ENCODE measurements at places on chromosomes 6 and 20.

DNA sequence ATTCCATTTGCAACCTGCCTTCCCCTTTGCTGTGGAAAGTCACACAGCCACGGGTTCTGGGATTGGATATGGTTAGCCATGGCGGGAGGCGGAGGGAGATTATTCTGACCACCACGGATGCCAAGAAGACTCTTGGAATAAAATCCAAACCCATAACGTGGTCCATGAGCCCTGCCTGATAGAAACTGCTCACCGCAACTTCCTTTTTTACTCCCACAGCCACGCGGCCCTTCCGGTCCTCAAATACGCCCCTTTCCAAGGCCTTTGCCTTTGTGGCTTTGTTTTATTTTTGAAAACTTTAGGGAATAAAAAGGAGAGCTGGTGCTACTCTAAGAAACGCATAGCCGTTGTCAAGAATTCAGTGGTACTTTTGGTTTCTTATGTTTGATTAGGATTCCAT lies 602.5 kb upstream of the CDH4 start:
- no peak for DNase-seq

- DNase-seq, result no peak
Observed at GRCh38 chr20:5745416-5746030, 4.7 kb upstream of the SHLD1 start.

GRCh38 chr20:58084566-58084965 lies 143.9 kb downstream of the ANKRD60 start:
- no peak for DNase-seq

- DNase-seq, result no peak
Observed at GRCh38 chr6:149728499-149729234, 10.8 kb upstream of the LATS1 start.

GRCh38 chr6:88748141-88748540 lies 215.3 kb downstream of the RNGTT start:
- DNase-seq, result no peak

- DNase-seq, result peak; percentile 60
Observed at GRCh38 chr20:19624221-19624965, 133.7 kb upstream of the RIN2 start.

DNA sequence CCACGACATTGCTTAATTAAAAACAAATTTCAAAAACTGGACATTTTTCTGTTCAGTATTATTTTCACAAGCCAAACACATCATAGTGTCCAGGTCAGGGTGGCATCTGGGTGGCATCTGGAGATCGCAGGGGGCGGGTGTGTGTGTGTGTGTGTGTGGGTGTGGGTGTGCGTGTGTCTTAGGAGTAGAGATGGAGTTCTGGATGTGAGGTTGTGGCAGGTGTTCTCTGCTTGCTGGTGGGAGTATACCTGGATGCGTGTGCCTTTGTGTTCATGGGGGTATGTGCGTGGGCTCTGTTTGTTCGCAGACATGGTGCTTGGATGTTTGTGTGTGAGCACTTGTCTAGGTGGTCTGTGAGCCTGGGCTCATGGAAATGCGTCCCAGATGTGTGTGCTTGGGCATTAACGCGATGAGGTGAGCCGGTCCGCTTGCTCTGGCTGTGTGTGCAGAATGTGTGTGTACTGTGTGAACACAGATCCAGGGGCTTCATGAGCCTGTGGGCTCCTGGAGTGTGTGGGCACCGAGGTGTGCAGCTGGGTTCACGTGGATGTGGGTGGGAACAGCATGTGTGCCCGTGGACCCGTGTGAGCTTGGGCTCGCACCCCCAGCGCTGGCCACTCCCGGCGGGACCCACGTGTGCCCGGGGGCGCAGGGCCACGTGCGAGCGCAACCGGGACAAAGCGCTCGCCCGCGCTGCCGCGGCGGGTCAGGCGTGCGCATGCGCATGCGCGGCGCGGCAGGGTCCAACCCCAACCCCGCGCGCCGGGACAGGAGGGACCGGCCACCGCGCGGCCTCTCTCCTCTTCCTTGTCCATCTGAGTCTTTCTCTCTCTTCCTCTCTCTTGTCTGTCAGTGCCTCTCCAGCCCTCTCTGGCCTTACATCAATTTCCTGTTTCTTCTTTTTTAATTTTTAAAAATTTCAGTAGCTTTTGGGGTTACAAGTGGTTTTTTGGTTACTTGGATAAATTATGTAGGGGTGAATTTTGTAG lies 60.4 kb downstream of the SRC start:
- peak; percentile 65 for DNase-seq

DNA sequence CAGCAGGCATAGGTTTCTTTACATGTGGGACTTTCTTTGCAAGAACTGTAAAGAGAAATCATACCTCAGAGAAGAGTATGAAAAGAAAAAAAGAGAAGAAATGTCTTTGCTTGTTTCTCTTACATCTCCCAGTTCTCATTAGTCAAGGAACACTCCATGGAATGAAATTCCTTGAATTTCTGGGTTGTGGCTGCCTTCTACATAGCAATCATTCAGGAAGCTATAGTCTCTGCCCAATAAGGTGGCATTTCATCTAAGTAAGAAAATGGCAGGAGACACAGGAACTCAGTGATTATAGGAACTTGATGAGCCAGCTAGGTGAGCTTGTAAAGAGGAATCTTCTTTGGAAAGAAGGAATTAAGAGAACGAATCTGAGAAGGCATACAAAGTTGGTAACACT lies 197.0 kb upstream of the FKBP1C start:
- no peak for DNase-seq

GRCh38 chr6:106620931-106621672 lies 8.2 kb downstream of the RTN4IP1 start:
- no peak for DNase-seq

DNA sequence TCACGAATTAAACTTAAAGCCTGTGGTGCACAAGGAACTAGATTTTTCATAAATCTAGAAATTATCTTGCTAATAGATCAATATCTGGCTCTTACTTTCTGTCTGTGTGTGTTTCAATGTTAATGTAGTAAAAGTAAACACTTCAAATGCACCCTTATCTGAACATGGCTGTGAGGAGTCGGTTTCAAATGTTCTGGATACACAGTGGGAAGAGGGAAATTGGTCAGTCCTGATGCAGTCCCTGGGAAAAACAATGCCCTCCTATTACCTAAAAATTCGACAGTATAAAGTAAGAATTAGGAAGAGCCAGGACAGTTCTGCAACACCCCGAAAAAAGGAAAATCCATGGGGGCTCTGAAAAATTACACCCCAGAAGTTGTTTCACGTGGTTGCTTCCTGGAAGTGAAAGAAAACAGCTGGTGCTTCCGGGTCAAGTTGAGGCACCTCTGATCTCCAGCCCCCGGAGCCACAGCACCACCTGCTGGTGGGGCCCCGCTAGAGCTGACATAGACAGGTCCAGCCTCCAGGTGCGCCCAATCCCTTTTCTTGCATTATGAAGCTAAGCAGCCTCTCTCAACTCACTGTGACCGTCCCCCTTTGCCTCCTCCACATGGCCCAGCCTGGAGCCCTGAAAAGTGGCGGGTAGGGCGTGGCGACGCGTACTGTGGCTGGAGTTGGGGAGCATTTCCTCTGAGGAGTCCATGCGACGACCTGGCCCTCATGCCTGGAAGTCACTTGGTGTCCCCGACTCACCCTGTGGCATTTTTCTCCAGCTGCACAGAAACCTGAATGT lies 8.3 kb downstream of the SEMG2 start:
- peak; percentile 32 for DNase-seq

DNA sequence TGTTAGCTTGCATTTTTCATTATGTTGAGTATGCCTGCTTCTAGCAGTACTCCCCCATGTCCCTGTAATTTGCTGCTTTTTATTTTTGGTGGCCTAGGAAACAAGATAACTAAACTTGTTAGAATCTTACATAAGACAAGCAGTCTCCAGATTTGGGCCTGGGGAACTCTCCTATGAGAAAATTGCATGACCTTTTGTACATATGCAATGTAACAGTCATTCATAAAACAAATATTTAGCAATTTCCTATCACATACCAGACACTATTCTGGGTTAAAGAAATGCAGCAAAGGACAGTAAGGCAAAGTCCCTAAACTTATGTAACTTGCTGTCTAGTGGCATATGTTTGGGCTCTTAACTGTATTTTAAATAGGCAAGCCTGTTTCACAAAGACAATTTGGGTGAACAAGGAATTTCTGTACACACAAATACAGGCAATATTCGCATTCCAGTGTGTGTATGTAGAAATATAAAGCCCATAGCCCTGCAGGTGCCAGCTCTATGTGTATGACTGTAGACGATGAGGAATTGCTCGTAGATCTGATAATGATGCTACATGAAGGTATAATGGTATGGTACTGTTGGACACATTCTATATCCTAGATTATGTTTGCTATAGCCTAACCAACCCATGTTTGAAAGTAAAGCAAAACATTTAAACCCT lies 305.2 kb upstream of the CITED2 start:
- DNase-seq, result peak; percentile 72

DNA sequence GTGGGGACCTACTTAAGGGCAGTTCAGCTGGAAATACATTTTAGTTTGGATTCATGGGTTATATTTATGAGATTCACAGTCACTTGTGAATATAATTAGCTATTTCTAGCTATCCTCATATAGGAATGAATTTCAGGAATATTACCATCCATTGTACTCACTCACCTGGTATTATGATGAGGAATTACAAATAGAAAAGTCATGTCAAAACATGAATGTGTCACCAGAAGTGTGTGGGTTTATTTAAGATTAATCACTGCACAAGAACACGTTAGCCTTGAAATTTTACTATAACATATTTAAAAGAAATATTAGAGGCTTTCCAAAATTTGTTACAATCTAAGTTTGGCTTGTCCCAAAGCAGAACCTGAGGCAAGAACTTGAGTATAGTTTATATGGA lies 510.5 kb downstream of the PHF3 start:
- no peak for DNase-seq

- DNase-seq, result no peak
Observed at GRCh38 chr6:111757342-111757741, 115.9 kb downstream of the FYN start.

- no peak for DNase-seq
Observed at GRCh38 chr6:17150096-17150495, 48.2 kb downstream of the STMND1 start.

DNA sequence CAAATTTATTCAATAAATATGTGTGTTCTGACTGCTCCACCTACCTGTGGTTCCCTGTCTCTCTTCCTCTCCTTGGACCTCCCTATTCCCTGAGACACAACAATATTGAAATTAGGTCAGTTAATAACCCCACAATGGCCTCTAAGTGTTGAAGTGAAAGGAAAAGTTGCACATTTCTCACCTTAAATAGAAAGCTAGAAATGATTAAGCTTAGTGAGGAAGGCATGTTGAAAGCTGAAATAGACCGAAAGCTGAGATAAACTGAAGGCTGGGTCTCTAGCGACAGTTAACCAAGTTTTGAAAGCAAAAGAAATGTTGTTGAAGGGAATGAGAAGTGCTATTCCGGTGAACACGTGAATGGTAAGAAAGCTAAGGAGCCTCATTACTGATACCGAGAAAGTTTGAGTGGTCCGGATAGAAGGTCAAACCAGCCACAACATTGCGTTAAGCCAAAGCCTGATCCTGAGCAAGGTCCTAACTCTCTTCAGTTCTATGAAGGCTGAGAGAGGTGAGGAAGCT lies 34.1 kb downstream of the UST start:
- no peak for DNase-seq

- no peak for DNase-seq
Observed at GRCh38 chr6:71199736-71200135, 88.9 kb upstream of the OGFRL1 start.

DNA sequence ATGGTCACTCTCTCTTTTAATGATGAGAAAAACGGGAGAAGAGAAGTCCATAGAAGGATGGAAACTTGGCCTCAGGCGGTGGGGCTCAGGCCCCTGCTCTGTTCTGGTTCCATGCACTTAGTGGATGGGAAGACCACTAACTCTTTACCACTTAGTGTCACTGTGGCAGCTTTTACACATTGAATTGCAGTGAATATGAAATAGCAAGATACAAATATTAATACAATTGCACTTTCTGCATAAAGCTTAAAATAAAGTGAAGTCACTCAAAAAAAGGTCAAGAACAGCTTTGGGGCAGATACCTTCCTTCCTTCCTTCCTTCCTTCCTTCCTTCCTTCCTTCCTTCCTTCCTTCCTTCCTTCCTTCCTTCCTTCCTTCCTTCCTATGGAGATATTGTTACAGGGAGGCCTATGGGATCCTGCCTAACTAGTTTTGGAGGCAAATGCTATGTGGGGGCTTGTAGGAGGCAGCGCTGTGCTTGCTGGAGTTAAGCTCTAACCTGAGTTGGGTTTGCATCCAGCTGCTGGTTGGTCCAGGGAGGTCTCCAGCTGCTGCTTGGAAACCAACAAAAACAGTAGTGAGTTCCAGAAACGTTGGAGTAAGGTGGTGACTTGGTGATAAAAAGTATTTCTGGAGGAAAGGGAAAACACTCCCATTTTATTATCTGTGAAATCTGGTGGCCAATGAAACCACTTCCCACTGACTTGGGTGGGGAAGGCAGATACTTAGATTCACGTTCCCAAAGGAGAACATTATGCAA lies 62.3 kb upstream of the NKX2-2 start:
- DNase-seq, result no peak

GRCh38 chr6:29730575-29731126 lies 7.4 kb downstream of the HLA-F start:
- DNase-seq, result no peak

DNA sequence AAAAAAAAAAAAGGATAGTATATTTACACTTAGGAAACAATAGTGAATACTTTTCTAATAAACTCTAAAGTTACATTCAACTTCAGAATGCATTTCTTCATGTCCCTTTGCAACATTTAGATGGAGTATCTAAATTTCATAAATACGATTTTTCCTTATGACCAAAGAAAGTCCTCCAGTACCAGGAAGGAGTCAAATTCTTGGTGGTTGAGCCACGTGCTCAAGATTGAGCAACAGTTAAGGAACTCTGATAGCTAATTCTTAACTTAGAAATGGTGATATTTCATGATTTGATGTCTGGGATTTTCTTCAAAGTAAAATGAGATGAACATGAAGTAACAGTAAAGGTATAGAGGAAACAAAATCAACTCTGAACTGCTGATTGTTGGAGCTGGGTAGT lies 92.7 kb downstream of the SASH1 start:
- DNase-seq, result no peak

- no peak for DNase-seq
Observed at GRCh38 chr6:132060591-132060990, 109.4 kb upstream of the CCN2 start.

DNA sequence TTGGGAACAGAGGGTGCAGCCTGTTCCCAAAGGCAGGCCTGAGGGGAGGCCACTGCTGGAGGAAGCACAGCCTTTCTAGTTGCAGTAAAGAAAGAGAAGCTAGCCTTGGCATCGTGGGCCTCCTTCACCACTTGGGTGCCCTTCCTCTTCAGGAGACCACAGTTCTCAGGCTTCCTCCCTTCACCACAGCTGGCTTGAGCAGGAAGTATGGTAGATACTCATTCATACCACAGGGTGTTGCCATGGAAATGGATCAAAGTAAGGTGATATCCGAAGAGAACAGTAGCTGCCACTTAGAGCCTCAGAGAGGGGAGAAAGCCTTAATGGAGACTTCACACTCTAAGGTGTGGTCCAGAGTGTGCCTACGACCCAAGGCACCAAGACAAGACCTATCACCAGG lies 120.4 kb upstream of the RIPOR2 start:
- DNase-seq, result peak; percentile 70

DNA sequence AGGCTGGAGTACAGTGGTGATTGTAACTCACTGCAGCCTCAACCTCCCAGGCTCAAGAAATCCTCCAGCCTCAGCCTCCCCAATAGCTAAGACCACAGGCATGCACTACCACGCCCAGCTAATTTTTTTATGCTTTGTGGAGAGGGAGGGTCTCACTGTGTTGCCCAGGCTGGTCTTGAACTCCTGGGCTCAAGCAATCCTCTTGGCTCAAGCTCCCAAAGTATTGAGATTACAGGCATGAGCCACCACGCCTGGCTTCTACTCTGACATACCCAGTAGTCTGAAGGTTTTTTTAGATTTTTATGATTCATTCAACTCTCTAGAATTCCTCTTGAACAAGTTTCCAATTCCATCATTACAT lies 1.3 kb upstream of the ARHGAP18 start:
- DNase-seq, result no peak

Measured in inflammatory macrophage treated with lipopolysaccharide for 4 hours (primary cell).